H1 (cell line): ENCODE measurements at places on chromosomes 6 and 20.

GRCh38 chr6:54132587-54132986, 21.3 kb downstream of the MLIP start:
- no peak for DNase-seq

GRCh38 chr6:147161974-147162495, 42.2 kb upstream of the STXBP5 start:
- DNase-seq, result no peak

- DNase-seq, result no peak
These were observed 125.7 kb upstream of the SSTR4 start for GRCh38 chr20:22909436-22909835.

DNA sequence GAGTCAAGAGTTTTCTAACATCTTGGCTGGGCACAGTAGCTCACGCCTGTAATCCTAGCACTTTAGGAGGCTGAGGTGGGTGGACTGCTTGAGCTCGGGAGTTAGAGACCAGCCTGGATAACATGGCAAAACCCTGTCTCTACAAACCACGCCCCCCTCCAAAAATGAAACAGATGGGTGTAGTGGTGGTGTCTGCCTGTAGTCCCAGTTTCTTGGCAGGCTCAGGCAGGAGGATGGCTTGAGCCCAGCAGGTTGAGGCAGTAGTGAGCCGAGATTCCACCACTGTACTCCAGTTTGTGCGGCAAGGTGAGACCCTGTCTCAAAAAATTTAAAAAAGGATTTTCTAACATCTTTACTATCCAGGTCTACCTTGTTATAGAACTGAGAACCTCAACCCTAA, 22.0 kb downstream of the FAM8A1 start:
- DNase-seq, result no peak

DNA sequence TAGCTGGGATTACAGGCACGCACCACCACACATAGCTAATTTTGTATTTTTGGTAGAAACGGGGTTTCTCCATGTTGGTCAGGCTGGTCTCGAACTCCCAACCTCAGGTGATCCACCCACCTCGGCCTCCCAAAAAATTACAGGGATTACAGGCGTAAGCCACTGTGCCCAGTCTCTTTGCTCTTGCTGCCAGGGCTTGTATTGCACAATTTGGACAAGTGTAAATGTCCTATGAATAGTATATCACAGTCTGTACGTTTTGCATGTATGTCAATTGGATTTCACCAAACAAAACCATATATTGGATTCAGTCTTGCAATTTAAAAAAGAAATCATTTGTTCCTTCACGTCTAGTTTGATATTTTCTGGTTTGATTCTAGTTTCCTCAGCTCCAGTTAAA, 2.1 kb upstream of the DOK5 start:
- no peak for DNase-seq

DNA sequence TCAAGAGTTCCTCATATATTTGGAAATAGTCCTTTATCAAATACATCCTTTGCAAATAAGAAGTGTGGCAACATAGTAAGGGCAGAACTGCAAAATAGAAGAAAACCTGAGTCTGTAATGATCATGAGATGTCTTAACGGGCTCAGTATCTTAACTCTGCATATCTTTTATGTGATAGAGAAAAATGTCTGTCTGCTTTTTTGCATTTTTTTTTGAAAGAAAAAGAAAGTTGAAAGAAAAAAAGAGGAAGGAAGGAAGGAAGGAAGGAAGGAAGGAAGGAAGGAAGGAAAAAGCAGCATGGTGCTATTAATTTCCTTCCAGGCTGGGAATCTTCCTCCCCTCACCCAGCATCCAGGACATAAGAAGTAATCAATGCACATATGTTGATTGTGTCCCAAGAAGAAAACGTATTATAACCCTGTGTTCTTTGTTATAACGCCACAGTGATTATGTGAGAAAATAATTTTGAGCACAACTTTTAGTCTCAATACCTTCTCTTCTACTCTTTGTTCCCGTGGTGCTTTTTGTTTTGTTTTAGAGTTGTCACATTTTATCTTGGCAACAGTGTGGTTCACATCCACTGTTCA, 58.7 kb upstream of the PCSK2 start:
- no peak for DNase-seq

- no peak for DNase-seq
These were observed 82.2 kb downstream of the TRERF1 start for GRCh38 chr6:42369568-42369967.

GRCh38 chr6:36633915-36634314, 39.8 kb downstream of the SRSF3 start:
- no peak for DNase-seq

- DNase-seq, result no peak
These were observed 538.1 kb upstream of the MAN1A1 start for GRCh38 chr6:119887666-119888065.

- DNase-seq, result no peak
These were observed 23.1 kb downstream of the IYD start for GRCh38 chr6:150391890-150392289.

DNA sequence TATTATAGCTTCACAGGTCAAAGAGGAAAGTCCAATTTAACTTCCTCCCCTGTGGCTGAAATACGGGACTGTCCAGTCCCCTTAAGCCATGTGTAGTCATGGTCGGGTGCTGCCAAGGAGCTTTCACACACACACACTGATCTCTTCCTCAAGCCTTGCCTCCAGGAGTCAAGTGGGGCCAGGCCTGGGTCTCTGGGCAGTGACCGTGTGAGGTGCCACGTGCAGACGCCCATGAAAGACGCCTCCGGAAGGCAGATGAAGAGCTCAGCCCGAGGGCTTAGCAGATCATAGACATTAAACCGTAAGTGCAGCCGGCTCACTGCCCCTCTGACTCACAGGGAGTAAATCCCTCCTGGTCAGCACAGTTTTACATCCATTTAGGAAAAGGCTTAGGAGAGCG, 4.2 kb downstream of the GABRR2 start:
- DNase-seq, result no peak

- DNase-seq, result no peak
These were observed 201.8 kb upstream of the ARID1B start for GRCh38 chr6:156575361-156575760.

GRCh38 chr20:41078329-41078728, 49.7 kb downstream of the TOP1 start:
- DNase-seq, result no peak

DNA sequence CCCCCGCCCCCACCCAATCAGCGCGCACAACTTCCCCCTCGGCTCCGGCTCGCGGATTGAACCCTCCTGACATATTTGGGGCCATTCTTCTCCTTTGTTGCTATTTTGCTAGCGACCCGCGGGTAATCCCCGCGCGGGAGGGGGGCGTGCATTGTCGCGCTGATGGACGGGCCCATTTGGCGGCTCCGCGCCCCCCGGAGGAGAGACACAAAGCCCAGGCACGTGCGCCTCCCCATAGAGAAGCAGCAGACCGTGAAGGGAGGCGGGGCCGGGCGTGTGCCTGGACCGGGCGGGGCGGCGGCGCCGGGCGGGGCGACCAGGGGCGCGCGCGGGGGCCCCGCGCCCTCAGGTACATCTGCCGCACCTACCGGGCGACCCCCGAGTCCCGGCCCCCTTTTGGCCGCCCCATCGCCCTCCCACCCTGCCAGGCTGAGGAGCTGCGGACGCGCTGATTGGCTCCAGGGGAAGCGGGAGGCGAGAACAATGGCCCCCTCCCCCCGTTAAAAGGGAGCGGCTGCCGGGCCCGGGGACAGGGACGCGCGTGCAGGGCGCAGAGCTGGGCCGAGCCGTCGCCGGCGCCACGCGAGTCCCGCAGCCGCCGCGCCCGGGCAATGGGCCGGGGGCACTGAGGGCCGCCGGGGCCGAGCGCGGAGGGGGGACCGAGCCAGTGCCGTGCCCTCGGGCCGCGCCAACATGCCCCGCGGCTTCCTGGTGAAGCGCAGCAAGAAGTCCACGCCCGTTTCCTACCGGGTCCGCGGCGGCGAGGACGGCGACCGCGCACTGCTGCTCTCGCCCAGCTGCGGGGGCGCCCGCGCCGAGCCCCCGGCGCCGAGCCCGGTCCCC, at the start of gene INSM1:
Gene INSM1 (plus strand): TSS at position 530 of the 843 bp plus-strand sequence. CDS start 164 bp downstream, at position 694.
- no peak for DNase-seq

- no peak for DNase-seq
These were observed 57.4 kb upstream of the MRAP2 start for GRCh38 chr6:83976037-83976755.

- no peak for DNase-seq
These were observed 1.1 kb downstream of the DPM1 start for GRCh38 chr20:50957276-50957675.
